GDM1 (cell line): ENCODE measurements at places on chromosomes 6 and 20.

- peak; percentile 44 for DNase-seq
These were observed 80.5 kb downstream of the SMPDL3A start for GRCh38 chr6:122869437-122870024.

DNA sequence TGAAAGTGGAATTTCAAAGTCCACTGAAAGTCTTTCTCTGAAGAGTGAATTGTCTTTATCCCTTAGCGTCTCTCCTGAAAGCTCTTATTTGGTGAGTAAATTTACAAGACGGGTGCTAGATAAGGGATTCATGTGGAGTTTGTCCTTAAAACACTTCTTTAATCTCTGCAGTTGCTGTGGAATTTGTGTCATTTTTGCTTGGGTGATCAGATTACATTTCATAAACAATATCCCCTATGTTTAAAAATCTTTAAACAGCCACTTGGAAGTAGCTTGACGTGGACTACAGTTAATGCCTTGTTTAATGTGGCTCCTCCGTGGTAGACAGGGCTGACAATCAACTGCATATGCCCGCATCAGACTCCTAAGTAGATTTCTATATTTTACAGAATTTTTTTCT lies 175.4 kb upstream of the ZNF217 start:
- DNase-seq: no peak

DNA sequence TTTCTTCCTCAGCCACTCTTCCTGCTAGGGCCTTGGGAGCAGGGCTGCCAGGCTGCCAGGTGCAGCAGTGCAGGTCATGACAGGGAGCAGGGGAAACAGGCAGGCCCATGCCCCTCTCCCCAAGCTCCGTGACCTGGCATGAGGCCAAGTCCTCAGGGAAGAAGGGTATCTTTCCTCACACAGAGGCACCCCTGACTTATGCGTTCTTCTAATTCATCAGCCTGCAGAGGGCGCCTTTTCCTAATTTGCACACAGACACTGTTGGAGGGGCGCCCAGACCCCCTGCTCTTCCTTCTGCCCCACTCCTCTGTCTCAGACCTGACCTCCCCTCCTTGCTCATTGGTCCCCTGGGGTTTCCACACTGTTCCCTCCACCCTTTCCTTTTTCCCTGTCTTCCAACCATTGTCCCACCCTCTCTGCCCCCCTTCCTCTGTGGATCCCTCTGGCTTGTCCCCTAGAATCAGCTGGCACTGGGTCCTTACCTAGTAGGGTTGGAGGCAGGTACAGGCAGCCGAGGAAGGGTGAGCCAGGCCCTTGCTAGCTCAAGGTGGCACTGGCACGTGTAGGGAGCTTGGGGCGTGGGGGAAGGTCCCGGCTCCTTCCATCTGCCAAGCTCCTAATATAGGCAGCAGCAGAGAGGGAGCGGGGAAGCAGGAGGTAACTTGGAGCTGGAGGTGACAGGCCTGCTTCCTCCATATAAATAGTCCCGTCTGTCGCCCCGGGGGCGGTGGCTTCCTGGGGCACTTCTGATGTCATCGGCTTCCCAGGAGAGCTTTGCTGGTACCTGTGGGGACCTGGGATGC lies 154.9 kb upstream of the MLN start:
- DNase-seq: no peak

DNA sequence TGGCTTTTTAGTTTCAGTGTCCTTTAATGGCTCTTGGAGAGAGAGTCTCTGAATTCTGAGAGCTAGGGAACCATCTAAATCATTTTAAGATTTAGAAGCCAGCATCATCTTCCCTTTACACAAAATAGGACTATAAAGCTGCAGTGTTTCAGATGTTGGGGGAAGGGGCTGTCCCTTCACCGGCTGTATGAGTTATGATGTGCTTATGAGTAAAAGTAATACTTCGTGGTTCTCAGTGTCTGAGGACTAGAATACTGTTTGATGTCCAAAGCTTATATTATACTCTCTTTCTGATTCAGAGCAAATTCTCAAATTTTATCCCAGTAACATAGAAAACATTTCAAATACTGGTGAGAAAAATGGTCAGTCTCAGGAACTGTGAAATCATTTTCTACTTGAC lies 63.5 kb upstream of the FAM8A1 start:
- no peak for DNase-seq

GRCh38 chr20:11338496-11339306 lies 579.0 kb upstream of the BTBD3 start:
- DNase-seq: no peak

DNA sequence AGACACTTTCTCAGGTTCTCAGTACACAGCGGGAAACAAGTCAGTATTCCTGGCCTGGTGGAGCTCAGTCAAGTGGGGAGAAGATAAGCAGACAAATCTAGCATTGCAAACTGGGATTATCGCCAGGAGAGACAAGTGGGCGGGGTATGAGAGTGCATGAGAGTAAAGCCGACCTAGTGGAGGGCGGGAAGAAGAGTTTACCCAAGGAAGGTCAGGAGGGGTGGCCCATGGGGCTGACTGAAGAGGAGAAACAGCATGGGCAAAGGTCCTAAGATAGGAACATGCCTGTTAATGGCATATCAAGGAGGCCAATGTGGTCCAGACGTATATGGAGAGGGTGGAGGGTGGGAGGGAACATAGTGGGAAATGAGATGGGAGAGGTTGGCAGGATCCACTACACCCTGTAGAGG lies 12.4 kb upstream of the CSNK2A1 start:
- no peak for DNase-seq

- no peak for DNase-seq
These were observed 179.7 kb upstream of the GJE1 start for GRCh38 chr6:141953072-141953471.

DNA sequence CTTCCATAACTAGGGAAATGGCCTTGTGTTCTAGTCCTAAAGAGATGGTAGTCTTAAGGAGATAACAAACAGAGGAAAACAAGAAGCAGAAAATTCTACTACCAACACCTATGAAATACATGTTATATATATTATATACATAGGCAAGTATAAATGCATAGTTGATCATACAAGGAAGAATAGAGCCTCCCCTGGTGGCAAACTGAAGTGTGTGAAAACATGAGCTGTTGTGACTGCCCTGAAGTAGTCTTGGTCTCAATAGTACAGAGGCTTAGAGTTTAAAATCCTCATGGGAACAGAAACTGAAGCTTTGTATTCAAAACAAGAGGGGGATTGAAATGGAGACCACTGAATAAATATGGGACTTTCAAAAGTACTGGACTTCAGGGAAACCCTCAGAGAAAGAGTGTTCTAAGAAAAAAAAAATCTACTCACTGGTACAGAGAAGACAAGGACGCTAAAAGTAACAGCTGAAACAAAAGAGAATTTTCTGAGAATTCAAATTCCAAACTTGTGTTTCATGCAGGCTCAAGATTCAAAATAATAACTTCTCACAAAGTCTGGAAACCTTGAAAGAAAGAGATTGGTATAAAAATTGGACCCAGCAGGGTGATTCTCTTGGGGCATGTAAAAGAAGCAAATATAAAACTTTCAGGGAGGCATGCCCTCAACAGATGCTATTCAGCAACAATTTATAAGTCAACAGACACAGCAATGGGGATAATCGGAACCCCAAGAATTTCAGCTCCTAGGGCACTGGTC lies 59.7 kb upstream of the SAMD3 start:
- peak; percentile 1 for DNase-seq

DNA sequence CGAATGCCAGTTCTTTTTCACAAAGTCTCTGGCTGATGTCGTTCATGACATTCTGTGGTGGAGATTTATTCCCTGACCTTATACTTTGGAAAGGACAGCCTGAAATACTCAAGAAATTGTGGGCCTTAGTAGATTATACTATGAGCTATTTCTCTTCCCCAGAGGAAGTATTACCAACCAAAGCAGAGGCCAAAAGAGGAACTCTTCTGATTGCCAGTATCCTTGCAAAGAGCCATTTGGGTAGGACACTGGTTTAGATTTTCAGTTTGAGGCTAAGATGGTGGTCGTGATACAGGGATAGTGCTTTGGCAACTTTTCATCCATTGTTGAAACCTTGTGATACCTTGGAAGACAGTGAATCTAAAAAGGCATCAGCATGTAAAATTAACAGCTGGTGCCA lies 327.3 kb downstream of the HACE1 start:
- no peak for DNase-seq

- peak; percentile 75 for DNase-seq
These were observed 58.5 kb upstream of the CEP85L start for GRCh38 chr6:118709859-118710350.

DNA sequence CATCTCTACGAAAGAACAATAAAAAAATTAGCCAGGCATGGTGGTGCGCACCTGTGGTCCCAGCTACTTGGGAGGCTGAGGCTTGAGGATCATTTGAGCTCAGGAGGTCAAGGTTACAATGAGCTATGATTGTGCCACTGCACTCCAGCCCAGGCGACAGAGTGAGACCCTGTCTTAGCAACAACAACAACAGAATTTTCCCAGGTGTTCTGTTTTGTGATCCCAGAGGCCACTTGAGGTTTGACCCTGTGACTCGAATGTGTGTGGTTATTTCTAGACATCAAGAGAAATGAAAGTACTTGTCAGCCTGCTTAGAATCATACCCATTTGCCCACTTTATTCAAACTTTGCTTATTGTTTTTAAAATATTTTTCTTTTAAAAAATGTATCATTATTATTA lies 117.6 kb upstream of the CLDN20 start:
- DNase-seq: no peak

- no peak for DNase-seq
These were observed 59.4 kb upstream of the CD83 start for GRCh38 chr6:14058029-14058695.

- DNase-seq: no peak
These were observed 32.2 kb upstream of the ERVFRD-1 start for GRCh38 chr6:11143394-11144371.

DNA sequence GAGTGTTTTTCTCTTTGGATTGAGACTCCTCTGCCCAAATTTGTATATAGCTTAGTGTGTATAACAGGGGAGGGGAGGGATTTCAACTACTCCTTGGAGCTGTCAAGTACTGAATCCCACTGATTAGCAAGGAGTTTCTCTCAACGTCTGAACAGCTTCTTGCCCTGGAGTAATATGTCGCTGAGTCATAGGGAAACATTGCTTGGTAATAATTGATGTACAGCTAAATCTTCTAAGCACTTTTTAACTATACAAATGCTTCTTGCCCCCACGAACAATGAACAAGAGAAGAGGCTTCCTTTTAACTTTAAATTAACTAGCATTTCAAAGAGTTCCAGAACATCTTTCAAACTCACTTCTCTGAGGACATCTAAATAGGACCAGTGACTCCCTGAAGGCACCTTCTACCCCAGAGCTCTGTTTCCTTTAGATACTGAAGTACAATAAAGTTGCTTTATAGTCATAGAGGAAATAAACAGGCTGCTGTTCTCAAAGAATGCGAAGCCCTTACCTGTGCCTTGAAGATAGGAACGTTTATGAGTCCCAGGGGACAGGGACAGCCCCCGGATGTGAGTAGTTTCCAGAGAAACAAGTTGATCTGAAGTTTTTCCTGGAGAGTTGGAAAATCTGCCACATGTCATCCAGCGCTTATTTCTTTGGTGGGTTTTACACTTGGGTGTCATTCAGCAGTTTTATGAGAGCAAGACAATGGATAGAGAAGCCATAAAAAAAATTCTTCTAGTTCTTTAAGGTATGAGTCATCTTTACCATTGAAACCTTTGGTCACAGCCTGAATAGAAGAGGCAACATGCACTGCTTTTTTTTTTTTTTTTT lies 462.5 kb upstream of the BTBD3 start:
- DNase-seq: no peak

- DNase-seq: no peak
These were observed 104.2 kb downstream of the PREX1 start for GRCh38 chr20:48723308-48724264.

DNA sequence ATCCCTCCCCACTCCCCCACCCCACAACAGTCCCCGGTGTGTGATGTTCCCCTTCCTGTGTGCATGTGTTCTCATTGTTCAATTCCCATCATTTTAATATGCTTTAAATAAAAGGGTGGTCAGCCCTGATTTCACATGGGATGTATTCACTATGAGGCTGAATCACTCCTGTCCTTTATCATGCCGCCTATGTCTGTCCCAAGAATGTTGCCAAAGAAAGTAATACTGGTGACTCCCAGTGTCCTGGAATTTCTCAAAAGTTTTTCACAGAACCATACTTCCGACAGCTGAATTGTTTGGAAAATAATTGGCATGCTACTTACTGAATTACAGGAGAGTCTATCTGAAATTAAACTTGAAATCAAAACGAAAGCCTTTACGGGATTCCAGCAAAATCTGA lies 217.7 kb downstream of the HAO1 start:
- DNase-seq: no peak

GRCh38 chr6:32603888-32604287 lies 14.2 kb upstream of the HLA-DRB1 start:
- DNase-seq: peak; percentile 9

DNA sequence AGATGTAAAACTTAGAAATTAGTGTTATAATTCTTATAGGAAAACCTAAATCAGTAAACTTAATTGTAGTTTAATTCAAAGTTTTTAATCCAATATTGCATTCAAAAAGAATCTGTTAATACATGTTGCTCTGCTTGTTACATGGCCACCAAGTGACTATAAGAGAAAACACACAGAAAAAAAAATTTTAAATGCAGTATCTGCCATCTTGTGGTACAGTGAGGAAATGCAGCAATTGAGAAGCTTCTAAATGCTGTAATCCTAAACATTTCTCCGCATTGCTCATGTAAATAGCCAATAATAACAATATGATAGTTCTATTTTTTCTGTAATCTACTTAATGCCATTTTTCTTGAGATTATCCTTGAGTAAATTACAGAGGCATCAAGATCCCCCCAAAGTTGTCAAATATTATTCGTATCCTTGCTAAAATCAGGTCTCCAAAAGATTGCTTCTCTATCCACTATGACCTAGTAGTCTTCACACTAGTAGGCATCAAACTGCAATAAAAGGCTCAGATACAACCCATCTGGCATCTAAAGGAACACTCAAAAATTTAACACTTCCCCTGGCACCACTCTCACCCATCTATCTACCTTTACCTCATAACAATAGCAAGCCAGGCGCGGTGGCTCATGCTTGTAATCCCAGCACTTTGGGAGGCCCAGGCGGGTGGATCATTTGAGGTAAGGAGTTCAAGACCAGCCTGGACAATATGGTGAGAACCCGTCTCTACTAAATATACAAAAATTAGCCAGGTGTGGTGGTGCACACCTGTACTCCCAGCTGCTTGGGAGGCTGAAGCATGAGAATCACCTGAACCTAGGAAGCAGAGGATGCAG lies 34.6 kb downstream of the HDAC2 start:
- no peak for DNase-seq

GRCh38 chr6:88380618-88381288 lies 214.6 kb upstream of the CNR1 start:
- DNase-seq: no peak

DNA sequence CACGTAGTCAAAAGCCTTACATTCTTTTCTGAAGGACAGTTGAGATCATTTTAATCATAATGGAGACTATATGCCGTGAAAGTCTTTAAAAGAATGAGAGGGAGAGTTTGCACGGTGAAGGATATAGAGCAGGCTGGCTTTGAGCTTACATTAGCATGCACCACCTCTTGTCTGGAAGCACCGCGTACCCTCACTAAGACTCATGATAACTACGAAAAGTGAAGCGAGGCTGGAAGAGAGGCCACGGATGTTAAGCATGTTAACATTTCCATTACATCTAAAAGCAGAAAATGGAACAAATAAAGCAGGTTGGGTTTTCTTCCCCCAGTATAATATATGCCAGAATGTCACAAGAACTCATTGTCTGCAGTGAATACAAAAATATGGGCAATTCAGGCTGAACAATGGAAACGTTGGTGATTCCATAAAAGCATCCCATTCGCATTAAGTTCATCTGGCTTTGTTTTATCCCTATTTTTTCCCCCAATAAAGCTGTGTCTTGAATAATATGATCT lies 40.6 kb upstream of the NKX2-2 start:
- no peak for DNase-seq

GRCh38 chr6:142523515-142524375 lies 221.9 kb downstream of the ADGRG6 start:
- DNase-seq: no peak

- no peak for DNase-seq
These were observed 14.5 kb downstream of the BRD2 start for GRCh38 chr6:32982702-32983492.
